Frontal cortex (tissue), 4 donors: ENCODE measurements at places on chromosomes 1 and 21. TPM values are rescaled to one million over a fixed set of nuclear protein-coding genes. Genes with fewer than 3 reads are reported as not detected.

SLC45A3 gene
- 2.0 TPM for total RNA-seq

MOV10 gene
- total RNA-seq, result 5.3 TPM

HES3 gene
- total RNA-seq, result not detected

DNA sequence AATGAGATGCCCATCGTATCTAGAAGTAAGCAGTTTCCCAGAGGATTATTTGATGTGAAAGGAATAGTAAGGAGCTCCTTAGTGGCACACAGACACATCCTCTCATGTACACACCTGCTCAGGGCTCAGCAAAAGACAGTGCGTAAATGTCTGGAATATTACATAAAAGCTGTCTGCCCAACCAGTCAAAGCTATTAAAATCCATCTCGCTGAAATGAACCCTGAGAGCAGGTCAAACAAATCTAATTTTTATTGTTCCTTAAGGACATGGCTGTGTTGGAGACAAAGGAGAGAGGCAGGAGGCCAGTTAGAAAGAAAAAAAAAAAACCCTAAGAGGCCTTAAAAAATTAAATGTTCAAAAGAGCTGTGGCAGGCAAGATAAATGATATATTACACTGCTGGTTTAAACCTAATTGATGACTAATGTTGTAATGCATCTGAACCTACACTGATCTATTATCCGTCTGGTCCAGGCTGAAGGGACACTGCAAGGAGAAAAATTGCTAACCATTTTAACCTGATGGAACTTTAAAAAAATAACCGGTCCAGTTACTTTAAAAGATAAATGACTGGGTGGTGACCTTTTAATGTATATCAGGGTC is 58.5 kb upstream of the FGGY start:
- no peak for DNase-seq

DNA sequence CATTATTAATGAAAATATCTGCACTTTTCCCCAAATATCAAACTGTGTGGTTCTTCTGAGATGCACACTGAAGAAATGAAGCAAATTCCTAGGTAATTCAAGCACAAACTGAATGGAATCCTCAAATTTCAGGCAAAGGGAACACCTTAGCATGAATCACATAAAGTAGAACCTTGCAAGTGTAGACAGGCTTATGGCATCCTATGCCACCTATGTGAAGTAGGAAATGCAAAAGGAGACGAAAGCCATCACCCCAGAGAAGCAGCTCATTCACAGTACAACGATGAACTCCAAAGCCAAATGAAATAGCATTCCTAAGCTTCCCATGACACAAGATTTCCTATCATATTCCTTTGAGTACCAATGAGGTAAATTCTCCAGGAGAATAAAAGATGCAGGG is 461.2 kb upstream of the RUNX1 start:
- DNase-seq, result no peak

DNA sequence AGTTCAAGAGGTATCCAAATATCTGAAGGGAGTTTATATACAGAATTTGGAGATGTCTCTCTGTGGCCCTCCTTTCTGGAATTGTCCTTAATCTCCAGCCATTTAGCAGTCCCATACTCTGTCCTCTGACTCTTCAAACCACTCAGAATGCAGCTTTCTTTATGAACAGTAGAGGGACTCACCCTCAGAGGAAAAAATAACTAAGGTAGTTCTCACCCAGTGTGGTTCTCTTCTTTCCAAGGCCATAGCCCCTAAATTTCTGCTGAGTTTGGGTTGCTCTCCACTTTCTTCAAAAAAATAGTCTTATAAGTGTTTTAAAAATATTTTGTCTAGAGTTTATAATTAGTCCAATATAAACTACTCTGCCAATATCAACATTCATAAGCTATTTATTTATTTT is 369.7 kb downstream of the MATN1 start:
- DNase-seq, result no peak

RGS7 gene
- total RNA-seq, result 20.0 TPM

CASQ2 gene
- 0.41 TPM for total RNA-seq

GRCh38 chr1:185515696-185516095 is 198.7 kb upstream of the IVNS1ABP start:
- DNase-seq, result no peak
